ENCODE measurements at places on chromosomes 11 and 22.

- DNase-seq, result no peak
Measured at GRCh38 chr11:71209181-71209580, 43.2 kb downstream of the SHANK2 start.

GRCh38 chr11:57566005-57566904, 1.2 kb downstream of the UBE2L6 start:
- DNase-seq, result no peak

DNA sequence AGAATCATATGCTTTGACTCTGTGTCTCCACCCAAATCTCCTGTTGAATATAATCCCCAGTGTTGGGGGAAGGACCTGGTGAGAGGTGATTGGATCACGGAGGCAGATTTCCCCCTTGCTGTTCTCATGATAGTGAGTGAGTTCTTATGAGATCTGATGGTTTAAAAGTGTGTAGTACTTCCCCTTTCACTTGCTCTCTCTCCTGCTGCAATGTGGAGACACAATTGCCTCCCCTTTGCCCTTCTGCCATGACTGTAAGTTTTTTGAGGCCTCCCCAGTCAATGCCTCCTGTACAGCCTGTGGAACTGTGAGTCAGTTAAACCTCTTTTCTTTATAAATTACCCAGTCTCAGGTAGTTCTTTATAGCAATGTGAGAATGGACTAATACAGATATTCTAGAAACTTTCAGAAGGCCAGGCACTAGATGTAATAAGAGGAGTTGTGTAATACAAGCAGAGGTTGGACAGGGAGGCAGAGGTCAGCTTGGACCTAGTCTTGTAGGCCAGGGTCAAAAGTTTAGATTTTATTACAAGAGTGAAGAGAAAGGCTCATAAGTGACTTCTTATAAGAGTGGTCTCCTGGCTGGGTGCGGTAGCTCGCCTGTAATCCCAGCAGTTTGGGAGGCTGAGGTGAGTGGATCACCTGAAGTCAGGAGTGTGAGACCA, 9.3 kb upstream of the SERPING1 start:
- no peak for DNase-seq

DNA sequence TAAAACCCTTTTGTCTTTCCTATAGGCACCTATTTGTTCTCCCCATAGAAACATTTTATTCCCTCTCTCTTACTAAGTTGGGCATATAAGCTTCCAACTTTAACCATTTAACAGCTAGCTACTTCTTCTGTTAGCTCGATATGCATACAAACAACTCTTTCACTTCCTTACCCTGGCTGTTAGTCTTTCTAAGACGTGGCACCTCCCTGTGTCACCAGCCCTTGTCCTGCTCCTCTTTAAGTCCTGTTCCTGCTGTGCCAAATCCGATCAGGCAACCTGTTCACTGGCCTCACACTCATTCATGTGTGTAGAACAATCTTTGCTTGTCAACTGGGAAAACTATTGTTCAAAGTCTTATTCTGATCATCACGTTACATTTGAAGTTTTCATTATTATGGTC, 1376.1 kb upstream of the TENM4 start:
- no peak for DNase-seq

- DNase-seq, result no peak
Measured at GRCh38 chr22:38038890-38039812, 18.1 kb upstream of the PICK1 start.

GRCh38 chr11:114131461-114131864, 72.0 kb downstream of the ZBTB16 start:
- DNase-seq, result no peak

DNA sequence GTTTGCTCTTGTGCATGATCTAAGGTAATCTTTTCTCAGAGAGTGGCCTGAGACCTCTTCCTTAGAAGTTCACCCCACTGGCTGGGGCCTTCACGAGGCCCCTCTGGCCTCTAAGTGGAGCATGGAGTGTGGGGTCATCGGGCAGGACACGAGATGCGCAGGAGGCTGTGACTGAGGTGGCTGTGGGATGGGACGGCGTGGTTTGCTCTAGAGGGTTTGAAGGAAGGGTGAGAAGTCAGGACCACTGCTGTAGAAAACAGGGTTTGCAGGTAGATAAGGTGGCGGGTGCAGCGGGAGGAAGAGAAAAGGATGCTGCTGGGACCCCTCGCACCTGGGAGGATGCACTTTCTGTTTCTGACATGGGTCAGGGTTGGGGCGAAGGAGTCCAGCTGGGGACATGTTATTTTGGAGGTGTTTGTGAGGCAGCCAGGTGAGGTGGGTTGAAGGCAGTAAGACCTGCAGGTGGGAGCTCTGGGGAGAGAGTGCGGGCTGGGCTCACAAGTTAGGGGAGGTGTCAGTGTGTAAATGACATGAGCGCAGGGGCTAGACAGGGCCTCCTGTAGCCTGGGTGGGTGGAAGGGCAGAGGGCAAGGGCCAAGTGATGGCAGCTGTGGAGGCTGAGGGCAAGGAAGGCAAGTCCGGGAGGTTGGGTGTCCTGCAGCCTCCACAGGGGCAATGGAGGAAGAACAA, 62.5 kb downstream of the KCNQ1 start:
- DNase-seq, result no peak

GRCh38 chr11:77144857-77145428, 16.9 kb downstream of the MYO7A start:
- no peak for DNase-seq

- no peak for DNase-seq
Measured at GRCh38 chr11:16167706-16168487, 188.4 kb downstream of the SOX6 start.

- no peak for DNase-seq
Measured at GRCh38 chr11:13117344-13117743, 108.2 kb downstream of the RASSF10 start.

DNA sequence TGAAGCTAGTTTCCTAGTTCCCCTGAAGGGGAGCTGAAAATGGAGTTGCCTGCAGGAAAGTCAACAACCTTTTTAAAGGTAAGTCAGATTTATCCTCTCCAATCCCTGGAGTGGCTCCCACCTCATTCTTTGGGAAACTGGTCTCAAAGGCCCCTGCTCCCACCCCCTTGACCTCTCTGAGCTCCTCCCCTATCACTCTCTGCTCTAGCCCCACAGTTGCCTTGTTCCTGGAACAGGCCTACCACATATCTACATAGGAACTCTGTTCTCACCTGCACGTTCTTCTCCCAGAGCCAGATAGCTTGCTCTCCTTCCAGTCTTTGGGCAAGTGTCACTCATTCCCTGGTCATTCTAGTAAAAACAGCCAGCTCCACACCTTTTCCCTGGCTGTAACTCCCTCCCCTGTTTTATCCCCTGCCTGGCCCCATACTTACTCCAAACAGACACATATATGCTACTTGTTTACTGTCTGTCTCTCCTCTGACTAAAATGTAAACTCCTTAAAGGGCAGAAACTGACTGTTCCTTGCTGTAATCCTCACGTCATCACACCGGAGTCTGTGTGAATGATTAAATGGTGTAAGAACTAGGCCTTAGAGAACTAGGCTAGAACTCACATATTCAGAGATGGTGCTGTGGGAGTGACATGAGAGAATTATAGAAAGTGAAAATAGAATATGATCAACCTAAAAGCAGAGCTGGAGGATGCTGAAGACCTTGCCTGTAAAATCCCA, 53.3 kb downstream of the TCF20 start:
- DNase-seq, result no peak

DNA sequence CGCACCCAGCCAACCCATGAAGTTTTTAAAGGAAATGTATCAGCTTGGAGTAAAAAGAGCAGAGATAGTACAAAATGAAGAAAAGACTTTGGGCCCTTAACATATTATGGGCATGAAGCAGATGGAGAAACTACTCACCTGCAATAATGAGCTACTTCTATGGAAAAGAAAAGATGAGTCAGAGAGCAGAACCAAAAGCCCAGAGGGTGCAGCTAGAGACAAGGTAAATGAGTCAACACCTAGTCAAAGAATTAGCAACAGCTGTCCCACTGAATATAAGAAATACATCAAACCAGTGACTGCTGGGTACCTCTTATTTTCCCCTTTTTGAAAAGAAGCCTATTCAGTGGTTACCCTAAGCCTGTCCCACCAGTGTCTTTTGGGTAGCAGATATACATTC, 61.8 kb downstream of the RPL27A start:
- no peak for DNase-seq

DNA sequence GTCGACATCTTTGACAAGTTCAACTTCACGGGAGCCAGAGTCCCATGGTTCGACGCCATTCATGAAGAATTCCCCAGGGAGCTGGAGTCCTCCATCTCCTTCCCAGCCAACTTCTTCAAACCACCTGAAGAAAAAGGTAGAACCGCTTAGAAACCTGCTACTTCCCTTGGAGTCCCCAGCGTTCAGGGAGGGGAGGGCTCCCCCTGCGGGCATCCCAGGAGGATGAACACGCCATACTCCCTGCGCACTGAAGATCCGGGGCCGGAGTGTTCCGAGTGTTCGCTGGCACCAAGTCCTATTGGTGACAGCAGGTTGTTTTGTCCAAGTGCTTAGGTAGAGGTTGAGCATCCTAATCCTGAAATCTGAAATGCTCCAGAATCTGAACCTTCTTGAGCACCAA, 51.7 kb upstream of the PRODH start:
- DNase-seq, result no peak

GRCh38 chr11:126219547-126219946, 8.0 kb downstream of the FAM118B start:
- DNase-seq, result no peak
